ENCODE measurements at places on chromosomes 11 and 22. TPM values are rescaled to one million over a fixed set of nuclear protein-coding genes. Genes with fewer than 3 reads are reported as not detected.

Gene APOBEC3C
- 54.9 TPM for polyA plus RNA-seq

Gene SPI1
- not detected for polyA plus RNA-seq

Gene RGL4
- not detected for polyA plus RNA-seq

Gene SLC36A4
- polyA plus RNA-seq = 4.2 TPM

Gene SDHD
- 101 TPM for polyA plus RNA-seq

DNA sequence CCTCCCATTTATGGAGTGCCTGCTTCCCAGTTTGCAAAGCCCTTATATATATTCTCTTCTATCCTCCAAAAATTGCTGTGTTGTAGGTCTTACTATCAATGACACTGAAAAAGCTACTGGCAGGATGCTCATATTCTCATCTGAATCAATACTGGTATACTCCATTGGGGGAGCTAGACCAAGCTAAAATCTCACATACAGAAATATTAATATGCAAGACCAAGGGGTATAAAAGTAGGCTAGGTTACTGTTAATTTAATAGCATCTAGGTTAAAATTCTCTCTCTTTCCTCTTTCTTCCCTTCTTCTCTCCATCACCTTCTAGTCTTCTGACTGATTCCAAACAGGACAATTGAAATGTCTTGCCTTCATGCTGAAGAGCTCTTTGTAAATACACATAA lies 17.1 kb upstream of the BDNF start:
- H3K27ac ChIP-seq = no peak overlapping the region
- no peaks in the 10 kb centered on the region for H3K36me3 ChIP-seq
- no peak overlapping the region for H3K4me3 ChIP-seq
- peaks cover 11% of the 10 kb centered on the region for H3K4me1 ChIP-seq
- no peak for DNase-seq

- no peak overlapping the region for H3K4me3 ChIP-seq
- no peaks in the 10 kb centered on the region for H3K4me1 ChIP-seq
- no peak overlapping the region for H3K27ac ChIP-seq
- DNase-seq = no peak
- no peaks in the 10 kb centered on the region for H3K27me3 ChIP-seq
These were observed 9.9 kb downstream of the UCP3 start for GRCh38 chr11:73998846-73999575.

GRCh38 chr11:129910360-129910759 lies 15.0 kb upstream of the NFRKB start:
- H3K27me3 ChIP-seq = no peaks in the 10 kb centered on the region
- DNase-seq = no peak
- peaks cover 12% of the 10 kb centered on the region for H3K36me3 ChIP-seq
- no peak overlapping the region for H3K4me3 ChIP-seq
- no peaks in the 10 kb centered on the region for H3K4me1 ChIP-seq

GRCh38 chr11:73350908-73351636 lies 25.1 kb upstream of the RELT start:
- no peaks in the 10 kb centered on the region for H3K36me3 ChIP-seq
- H3K27ac ChIP-seq = no peak overlapping the region
- H3K4me3 ChIP-seq = no peak overlapping the region
- peaks cover 4% of the 10 kb centered on the region for H3K4me1 ChIP-seq
- peak; percentile 28 for DNase-seq

DNA sequence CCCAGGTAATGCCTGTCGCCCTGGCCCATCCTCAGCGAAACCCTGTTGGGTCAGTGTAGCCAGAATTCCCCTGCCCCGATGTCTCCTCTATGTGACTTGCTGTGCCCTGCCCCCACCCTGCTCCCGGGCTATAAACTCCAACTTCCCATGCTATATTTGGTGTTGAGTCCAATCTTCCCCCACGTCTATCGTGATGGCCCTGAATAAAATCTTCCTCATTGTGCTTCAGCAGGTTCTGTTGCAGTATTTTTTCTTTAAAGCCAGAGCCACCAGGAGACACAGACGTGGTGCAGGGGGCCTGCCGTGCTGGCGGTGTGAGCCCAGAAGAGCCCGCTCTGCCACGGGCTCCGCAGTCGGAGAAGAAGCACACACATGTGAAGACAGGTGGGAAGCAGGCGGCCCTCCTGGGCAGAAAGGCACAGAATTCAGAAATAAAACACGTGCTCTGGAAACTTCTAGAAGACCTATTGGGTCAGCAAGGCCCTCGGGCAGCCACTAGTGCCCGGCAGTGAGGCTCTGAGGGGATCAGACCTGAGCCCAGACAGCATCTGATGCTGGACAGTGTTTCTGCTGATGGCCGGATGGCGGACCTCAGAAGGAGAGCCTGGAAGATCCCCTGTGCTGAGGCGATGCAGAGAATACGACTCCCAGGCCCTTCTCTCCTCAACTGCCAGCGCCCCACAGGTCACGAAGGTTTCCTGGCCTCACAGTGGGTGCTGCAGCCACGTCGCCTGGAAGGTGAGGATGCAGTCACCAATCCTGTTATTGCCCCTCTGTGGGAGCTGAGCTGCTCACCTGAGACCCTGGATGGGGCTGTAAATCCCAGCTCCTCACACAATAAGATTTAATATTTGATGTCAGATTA lies 501.9 kb downstream of the BRD1 start:
- no peaks in the 10 kb centered on the region for H3K27me3 ChIP-seq
- H3K4me3 ChIP-seq = no peak overlapping the region
- no peak overlapping the region for H3K27ac ChIP-seq
- H3K36me3 ChIP-seq = no peaks in the 10 kb centered on the region

GRCh38 chr11:74203966-74204365 lies 32.9 kb downstream of the PPME1 start:
- H3K27me3 ChIP-seq = no peaks in the 10 kb centered on the region
- no peak overlapping the region for H3K27ac ChIP-seq
- no peak for DNase-seq
- no peak overlapping the region for H3K4me3 ChIP-seq

- no peak overlapping the region for H3K27ac ChIP-seq
- DNase-seq = no peak
- no peaks in the 10 kb centered on the region for H3K4me1 ChIP-seq
- no peaks in the 10 kb centered on the region for H3K27me3 ChIP-seq
- no peaks in the 10 kb centered on the region for H3K36me3 ChIP-seq
These were observed 47.5 kb upstream of the AQP11 start for GRCh38 chr11:77542296-77542695.

DNA sequence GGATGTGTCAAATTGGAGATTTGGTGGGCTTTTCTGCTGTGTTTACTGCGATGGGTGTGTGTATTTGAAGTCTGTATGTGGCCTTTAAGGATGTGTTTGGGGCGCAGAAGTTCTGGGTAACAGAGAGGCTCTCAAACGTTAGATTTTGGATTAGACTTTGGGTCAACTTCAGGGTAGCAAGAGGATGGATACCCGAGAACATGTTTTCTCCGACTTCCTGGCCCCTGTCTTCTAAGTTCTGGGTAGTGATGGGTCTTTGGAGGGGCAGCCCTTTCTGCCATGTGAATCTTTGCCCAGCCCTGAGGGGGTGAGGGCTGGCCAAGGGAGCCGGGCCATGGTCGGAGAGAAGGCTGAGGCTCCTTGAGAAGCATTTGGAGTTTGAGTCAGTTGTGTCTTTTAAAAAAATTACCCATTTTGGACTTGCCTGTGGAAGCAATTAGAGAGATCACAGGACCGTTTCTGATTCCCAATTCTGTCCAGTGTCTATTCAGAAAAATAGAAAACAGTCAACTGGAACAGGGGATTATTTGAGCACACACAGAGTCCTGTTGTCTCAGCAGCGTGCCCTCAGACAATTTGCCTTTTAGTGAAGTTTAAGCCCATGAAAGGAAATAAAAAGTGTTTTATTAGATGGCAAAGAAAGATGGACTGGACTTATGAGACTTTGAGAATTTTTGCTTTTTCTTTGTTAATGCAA lies 114.4 kb downstream of the PTPRJ start:
- H3K4me3 ChIP-seq = no peak overlapping the region
- peaks cover 3% of the 10 kb centered on the region for H3K4me1 ChIP-seq
- DNase-seq = no peak
- H3K36me3 ChIP-seq = no peaks in the 10 kb centered on the region
- no peaks in the 10 kb centered on the region for H3K27me3 ChIP-seq

- DNase-seq = no peak
- H3K36me3 ChIP-seq = no peaks in the 10 kb centered on the region
- H3K27ac ChIP-seq = no peak overlapping the region
- no peaks in the 10 kb centered on the region for H3K4me1 ChIP-seq
- no peak overlapping the region for H3K4me3 ChIP-seq
These were observed 13.7 kb upstream of the LIN7C start for GRCh38 chr11:27520226-27520625.

- no peaks in the 10 kb centered on the region for H3K36me3 ChIP-seq
- H3K4me1 ChIP-seq = no peaks in the 10 kb centered on the region
- H3K4me3 ChIP-seq = no peak overlapping the region
These were observed 126.5 kb downstream of the CHST1 start for GRCh38 chr11:45538939-45539338.

All from keratinocyte (primary cell).